ENCODE measurements at places on chromosomes 3 and 15. TPM values are rescaled to one million over a fixed set of nuclear protein-coding genes. Genes with fewer than 3 reads are reported as not detected.

- DNase-seq: no peak
- no peaks in the 10 kb centered on the region for H3K4me1 ChIP-seq
- H3K27me3 ChIP-seq: no peaks in the 10 kb centered on the region
Observed at GRCh38 chr3:105385819-105386508, 19.3 kb downstream of the ALCAM start.

GRCh38 chr3:147538034-147538433, 128.9 kb downstream of the ZIC1 start:
- no peaks in the 10 kb centered on the region for H3K36me3 ChIP-seq
- H3K27me3 ChIP-seq: no peaks in the 10 kb centered on the region
- no peak overlapping the region for H3K27ac ChIP-seq
- no peaks in the 10 kb centered on the region for H3K4me1 ChIP-seq

GRCh38 chr3:180402471-180403073, 199.4 kb upstream of the TTC14 start:
- H3K27ac ChIP-seq: no peak overlapping the region
- H3K4me1 ChIP-seq: no peaks in the 10 kb centered on the region
- no peaks in the 10 kb centered on the region for H3K27me3 ChIP-seq

DNA sequence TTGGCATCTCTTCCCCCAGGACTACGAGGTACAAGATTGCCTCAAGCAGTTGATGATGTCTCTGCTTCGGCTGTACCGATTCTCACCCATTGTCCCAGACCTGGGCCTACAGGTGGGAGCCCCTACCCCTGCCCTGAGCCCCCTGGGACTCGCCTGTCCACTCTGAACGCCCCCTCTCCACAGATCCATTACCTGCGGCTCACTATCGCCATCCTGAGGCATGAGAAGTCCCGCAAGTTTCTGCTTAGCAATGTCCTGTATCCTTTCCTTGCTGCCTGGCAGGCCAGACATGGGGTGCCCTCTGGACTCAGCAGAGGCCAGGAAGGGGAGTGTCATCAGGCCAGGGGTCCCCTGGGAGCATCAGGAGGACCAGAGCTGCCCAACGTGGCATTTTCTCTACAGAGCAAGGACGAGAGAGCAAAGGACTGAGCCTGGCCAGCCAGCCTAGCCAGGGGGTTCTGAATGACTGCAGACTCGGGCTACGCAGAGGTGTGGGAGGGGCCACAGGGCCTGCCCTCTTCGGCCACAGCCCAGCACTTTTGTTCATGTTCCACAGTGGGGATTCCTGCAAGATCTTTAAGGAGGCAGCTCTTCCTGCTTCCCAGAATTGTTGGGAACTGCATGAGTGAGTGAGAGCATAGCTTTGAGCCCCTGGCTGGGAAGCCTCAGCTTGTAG, 11.2 kb downstream of the RNF123 start:
- H3K36me3 ChIP-seq: peaks cover 8% of the 10 kb centered on the region
- no peak for DNase-seq
- no peak overlapping the region for H3K27ac ChIP-seq

The MRPS22 gene
- 33.4 TPM for total RNA-seq

The HYAL1 gene
- total RNA-seq: 0.50 TPM

Measured in CD4-positive, alpha-beta memory T cell (primary cell).